Ammon's horn (tissue), 1 donor: ENCODE measurements at places on chromosomes 1 and 21.

DNA sequence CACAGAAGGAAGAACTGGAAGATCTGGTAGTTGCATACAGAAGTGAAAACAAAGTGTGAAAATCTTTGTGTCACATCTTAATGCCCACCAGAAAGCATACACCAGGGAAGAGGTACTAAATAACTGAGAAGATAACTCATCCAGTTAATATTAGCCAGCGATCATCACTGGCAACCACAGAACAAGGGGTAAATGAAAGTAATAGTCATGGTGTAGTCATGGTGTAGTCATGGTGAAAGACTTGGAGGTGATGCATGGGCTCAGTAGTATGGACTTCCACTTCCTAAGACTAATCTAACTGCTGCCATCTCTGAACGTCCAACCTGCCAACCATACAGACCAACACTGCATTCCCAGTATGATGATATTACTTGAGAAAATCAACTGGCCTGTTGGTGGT, 481.2 kb upstream of the NR5A2 start:
- no peak for DNase-seq

- DNase-seq = no peak
Measured at GRCh38 chr1:33867684-33868083, 3.8 kb downstream of the HMGB4 start.

DNA sequence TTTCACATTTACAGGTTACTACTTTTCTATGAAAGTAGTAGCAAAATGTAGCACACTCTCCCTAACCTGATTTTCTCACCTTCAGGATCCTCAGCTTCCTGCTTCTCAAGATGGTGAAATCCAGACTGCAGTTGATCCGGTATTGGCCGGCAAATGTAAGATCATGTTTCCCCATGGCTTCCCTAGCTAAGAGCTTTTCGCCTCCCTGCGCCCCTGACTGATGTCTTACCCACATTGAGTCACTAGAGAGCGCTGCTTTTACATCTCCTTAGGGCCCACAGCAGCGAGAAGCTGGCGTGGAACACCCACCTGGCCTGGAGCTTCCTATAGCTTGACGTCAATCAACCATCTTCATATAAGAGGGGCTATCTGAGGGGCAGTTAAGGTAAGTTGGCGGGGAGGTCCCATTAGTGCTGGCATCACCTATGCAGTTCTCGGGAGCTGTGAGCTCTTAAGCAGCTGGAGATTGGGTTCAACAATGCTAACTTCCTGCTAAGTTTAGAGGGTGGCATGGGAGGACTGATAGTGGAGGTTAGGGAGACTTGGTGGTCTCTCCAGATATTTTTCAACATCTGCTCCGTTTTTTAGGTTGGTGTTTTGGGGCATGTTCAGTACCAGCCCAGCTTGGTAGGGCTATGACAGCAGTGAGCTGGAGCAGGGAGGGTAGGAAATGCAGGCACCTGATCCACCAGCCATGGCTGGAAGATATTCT, 5.5 kb downstream of the PTPN7 start:
- DNase-seq = peak; percentile 75

GRCh38 chr21:19510653-19511052, 1107.1 kb upstream of the TMPRSS15 start:
- DNase-seq = no peak

DNA sequence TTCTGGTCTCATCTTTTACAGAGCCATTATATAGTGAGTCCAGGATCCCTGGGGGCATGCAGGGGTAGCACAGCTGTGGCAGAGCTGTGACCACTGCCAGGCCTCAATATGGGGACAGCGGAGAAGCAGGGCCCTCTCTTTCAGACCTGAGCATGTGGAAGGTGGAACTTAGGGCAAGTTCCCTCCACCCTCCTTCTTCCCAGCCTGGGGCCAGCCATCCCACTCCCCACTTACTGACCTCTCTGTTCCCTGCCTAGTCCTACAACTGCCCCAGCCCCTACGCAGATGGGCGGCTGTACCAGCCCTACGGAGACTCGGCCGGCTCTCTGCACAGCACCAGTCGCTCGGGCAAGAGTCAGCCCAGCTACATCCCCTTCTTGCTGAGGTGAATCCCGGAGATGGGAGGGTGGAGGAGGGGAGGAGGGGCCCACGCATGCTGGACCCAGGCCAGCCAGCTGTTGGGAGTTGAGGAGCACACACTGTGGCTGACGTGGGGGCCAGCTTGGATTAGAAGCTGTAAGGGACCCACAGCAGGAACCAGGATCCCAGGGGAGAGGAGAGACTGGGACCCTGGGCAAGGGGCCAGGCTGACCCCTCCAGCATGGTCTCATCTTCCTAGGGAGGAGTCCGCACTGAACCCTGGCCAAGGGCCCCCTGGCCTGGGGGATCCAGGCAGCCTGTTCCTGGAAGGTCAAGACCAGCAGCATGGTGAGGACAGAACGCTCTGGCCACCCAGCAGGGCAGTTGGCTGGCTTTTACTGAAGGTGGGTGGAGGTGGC, 10.7 kb downstream of the PSRC1 start:
- DNase-seq = no peak

DNA sequence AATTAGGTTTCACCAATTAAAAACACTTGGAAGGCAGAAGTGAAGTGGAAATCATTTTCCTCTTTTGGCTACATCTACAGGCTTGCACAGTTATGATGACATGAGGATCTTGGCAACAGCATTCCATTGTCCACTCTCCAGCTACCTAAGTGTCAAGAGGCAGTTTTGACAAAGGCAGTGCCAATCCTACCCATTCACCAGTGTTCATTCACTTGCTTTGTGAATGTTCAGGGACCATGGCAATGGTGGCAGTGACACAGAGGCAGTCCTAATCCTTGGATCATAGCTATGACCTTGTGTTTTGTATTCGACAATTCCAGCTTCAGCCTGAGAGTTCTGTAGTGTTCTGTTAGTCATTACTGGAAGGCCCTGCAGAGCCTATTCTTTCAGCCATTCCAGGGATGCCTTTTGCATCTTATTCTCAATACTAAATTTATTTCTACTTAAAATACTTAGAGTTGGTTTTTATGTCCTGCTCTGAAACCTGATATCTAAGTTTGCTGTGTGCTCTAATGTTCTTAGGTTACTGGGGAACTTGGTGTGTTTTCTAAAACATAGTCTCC, 36.7 kb downstream of the CRB1 start:
- peak; percentile 80 for DNase-seq

DNA sequence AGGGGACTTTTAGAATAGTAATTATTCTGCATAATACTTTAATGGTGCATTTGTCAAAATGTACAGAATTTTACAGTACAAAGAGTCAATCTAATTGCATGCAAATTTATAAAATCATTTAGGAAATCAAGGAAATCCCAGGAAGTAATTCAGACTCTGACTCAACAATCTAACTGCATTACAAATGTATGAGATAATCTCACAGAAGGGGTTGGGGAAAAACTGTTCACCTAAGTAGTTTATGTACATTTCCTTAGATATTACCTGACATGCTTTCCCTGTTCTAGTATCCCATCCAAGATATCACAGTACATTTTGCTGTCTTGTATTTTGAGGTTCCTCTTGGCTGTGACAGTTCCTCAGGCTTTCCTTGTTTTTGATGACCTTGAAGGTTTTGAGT, 4.7 kb downstream of the CRB1 start:
- no peak for DNase-seq

GRCh38 chr1:186901631-186902030, 72.9 kb downstream of the PLA2G4A start:
- no peak for DNase-seq

DNA sequence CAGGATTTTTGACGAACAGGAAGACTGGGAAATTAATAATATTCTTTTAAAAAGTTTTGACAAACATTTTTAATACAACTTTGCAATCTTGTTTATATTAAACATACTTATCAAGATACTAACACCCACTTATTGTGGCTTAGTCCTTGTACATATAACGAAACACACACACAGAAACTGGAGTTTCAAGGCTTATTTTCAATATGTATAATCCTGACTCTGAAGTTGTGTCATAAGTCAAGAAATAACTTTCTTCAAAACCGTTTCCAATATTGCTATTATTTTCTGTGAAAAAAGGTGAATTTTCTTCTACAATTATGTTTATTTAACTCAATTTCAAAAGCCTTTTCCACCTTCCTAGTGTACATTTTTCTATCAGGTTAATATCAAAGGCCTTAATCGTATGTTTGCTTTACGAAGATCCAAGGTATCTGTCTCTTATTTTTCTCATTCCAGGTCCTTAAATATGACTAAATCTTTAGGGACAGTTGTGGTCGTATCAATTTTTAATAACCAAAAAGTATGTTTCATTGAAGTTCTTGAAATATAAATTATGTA, 1.8 kb downstream of the CDKN2C start:
- no peak for DNase-seq

DNA sequence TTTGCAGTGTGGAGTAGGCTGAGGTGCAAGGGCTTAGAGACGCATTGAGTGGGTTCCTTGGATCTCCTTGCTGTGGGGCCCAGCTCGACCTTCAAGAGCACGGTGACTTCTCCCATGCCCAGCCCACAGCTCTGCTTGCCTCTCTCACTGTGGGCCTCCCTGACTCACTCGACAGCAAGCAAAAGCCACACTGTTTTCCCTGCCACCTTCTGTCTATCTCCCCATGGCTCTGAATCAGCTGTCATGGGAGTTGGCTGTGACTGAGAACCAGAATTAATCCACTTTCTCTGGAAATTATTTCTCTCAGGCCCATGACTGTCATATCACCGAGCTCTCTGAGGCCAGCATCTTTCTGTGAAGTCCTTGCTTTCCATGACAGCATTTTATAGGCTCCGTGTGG, 140.7 kb downstream of the NOS1AP start:
- no peak for DNase-seq

- no peak for DNase-seq
Measured at GRCh38 chr1:92817986-92818764, 13.7 kb upstream of the RPL5 start.

DNA sequence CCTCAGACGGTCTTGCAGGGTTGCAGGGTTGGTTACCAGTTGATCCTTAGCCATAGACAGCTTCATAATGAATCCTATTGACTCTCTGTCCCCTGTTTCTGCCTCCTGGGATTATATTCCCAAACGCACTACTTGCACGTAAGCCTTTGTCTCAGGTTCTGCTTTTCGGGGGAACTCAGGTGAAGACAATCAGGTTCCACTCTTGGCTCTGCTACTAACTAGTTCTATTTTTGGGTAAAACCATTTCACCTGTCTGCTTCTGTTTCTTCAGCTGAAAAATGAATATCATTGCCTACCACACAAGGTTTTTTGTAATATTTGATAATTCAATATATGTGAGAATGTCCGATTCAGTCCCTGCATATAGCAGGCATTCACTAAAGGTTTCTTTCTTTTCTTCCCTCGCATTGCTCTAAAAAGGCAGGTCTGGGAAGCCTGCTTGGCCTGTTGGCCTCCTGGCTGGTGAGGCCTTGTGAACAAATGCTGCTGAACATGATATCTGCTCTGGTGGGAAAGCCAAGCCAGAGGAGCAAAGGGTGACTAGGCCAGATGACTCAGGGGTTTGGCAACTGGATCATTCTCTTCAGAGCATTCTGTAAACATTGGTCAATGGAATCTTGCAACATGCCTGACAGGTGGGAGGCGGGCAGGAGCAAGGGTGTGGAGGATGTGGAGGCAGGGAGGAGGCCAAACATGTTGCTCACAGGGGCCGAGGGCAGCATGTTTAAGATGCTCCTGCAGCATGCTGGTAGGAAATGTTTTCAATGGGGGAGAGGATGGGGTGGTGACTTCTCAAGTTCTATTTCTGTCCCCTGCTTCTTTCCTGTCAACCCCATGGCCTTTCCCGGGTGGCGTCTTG, 23.8 kb downstream of the IER5 start:
- no peak for DNase-seq

DNA sequence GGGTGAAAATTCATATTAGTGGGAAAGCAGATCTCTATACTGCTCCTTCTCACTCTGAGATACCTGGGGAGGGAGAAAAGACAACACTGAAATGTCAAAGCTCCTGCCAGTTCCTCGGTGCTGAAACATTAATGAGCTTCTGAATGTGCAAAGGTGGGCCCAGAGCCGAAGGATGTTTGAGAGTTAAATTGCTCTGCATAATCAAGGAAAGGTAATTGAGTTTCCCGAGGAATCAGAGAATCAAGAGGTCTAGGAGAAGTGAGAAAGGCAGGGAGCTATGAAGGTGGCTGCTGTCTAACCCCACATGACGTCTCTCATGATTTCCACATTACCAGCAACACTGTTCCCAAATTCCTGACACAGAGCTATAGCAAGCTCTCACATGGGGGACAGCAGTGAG, 346.7 kb downstream of the SMYD3 start:
- no peak for DNase-seq

- DNase-seq = no peak
Measured at GRCh38 chr1:12316331-12316730, 86.5 kb downstream of the VPS13D start.

GRCh38 chr1:155226188-155226909, 17.9 kb downstream of the MTX1 start:
- DNase-seq = peak; percentile 74
